T follicular helper cell (primary cell): ENCODE measurements at places on chromosomes 16 and 17.
A peak's percentile ranks its signal among the peaks of the same experiment; 100 is the strongest.

DNA sequence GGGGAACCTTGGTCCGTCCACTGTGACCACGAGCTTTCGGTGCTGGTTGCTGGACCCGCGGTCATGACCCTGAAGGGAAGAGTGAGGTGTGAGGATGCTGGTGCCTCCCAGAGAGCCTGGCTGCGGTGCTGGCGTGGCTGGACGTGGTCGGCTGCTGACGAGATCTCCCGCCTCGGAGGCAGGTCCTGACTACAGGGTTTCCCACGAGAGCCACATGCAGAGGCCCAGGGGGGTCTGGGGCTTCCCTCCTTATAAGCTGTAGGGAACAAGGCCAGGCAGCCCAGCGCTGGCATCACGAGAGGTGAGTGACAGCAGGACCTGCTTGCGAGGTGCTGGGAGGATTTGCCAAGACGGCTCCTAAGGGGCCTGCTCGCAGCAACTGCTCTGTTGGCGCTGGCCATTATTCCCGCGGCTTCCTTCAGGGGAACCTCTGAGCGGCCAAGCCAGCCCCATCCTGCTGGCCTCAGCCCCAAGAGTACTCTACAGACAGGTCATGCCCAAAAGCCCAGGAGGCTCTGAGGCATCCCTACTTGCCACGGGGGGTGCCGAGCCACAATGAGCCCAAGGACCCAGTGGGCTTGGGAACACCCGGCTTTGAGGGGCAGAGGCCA lies 134.8 kb downstream of the FOXL1 start:
- DNase-seq = no peak

GRCh38 chr17:34416116-34416515 lies 53.1 kb upstream of the CCL1 start:
- DNase-seq = no peak

DNA sequence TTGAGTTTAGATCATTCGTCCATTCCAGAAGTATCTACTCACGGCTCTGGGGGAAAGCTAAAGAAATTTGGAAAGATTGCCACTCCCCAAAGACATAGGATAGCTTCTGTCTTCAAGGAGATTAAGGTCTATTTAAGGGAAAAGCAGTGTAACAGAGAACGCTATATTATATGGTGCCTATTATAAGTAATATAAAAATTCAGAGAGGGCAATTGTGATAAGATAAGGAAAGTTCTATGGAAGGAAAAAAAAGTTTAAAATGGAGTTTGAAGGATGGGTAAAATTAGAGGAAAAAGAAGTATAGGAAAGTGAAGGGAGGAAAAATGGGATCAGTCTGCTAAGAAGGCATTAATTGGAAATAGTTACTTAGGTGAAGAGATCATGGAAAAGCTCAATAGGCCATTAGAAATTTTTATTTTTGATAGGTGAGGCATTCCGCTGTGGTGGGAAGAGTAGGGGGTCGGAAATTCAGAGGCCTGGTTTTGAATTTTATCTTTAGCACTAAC lies 690 bp upstream of the CDC27 start:
- no peak for DNase-seq

GRCh38 chr17:60481604-60482003 lies 44.4 kb downstream of the APPBP2 start:
- DNase-seq = no peak

- no peak for DNase-seq
Measured at GRCh38 chr16:31373235-31373634, 18.3 kb downstream of the ITGAX start.

GRCh38 chr17:7851438-7852261 lies 3.2 kb upstream of the TMEM88 start:
- DNase-seq = peak; percentile 94

GRCh38 chr17:52136166-52136565 lies 22.3 kb downstream of the CA10 start:
- DNase-seq = no peak

GRCh38 chr17:42748908-42749798 lies 4.3 kb upstream of the EZH1 start:
- no peak for DNase-seq

GRCh38 chr17:10756619-10757018 lies 26.8 kb upstream of the TMEM220 start:
- DNase-seq = no peak

DNA sequence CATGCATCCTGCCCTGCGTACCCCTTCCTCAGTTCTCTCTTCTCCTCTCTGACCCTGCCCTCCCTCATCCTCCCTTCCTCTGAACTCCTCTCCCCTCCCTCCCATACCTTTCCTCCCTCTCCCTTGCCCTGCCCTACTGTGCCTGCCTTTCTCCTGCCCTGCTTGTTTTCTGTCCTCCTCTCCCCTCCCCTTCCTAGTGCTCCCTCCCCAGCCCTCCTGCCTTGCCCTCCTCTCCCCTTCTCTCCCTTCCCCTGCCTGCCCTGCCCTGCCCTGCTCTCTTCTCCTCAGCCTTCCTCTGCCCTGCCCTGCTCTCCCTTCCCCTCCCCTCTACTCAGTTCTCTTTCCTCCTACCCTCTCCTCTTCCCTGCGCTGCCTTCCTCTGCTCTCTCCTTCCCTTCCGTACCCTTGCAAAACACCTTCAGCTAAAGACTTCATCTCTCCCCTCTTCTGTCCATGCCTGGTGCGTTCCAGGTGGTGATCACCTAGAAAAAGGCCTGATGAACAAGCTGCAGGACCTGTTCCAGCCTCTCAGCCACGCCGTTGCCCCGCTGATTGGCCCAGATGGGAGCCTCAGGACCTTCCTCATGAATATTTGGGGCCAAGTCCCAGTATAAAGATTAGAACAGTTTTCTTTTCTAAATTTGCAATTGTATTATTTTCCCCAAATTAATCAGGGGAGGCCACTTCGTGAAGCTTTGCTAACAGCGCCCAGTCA lies 290.5 kb downstream of the CPPED1 start:
- DNase-seq = no peak

GRCh38 chr17:16529906-16530305 lies 37.9 kb upstream of the LRRC75A start:
- DNase-seq = no peak

DNA sequence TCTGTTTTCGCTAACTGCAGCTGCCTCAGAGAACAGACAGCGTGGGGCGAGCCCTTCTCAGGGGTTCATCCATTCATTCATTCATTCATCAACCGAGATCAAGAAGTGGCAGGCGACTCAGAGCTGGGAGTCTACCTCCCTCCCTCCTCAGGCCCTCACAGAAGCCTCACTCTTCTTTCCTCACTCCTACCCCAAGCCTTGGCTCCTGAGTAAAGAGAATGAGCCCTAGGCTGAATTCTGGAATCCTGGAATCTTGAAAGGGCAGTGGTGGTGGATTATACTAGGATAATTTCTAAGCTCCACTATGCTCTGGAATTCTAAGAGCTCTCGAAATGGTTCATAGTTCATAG lies 2.3 kb upstream of the DLX3 start:
- DNase-seq = no peak

DNA sequence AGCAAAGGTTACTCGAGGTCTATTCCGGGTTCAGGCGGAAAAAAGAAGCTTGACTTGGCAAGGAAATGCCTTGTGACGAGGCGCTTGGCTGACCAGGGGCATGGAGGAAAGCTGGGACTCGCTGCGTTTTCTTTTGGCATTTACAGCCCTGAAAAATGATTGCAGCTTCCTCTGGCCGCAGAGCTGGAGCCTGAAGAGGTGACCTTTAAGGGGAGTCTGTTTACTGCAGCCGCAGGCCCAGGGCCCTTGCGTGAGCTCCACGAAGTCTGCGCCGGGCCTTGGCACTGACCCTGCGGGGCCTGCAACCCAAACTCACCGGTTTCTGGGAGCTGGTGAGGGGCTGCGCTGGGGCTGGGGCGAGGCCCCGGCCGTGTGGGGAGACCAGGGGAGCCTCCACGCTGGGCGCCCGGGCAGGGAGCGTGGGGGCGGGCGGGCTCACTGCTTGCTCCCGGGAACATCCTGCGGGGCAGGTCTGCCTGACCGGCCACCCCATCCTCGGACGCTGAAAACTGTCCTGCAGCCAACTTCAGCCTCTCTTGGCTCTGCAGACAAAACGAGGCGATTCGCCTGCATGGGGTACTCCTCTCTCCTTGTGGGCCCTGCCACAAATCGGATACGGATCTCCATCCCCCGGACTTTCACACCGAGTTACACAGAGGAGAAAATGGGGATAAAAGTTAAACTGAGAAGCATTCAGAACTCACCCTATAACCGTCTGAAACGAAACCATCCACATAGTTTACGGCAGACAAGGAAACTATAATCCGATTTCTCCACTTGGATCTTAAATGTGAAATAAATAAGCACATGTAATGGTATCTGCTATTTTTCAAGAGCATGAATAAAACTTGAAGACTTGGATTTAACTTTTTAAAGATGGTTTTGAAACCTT lies 206.3 kb upstream of the FOXF1 start:
- no peak for DNase-seq

DNA sequence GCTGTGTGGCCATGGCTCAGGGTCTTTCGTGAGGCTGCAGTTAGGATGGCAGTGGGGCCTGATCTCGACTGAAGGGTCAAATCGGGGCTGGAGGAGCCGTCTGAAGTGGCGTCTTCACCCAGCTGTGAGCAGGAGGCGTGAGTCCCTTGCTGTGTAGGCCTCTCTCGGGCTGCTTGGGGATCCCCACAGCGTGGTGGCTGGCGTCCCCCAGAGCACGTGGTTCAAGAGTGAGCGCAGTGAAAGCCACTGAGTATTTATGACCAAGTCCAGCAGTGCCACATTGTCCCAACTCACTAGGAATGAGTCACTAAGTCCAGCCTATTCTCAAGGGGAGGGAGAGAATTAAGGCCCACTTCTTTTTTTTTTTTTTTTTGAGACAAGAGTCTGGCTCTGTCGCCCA lies 11.7 kb upstream of the TCF25 start:
- DNase-seq = no peak

- DNase-seq = no peak
Measured at GRCh38 chr16:50501251-50501650, 46.9 kb upstream of the NKD1 start.

GRCh38 chr17:1009229-1010085 lies 12.5 kb downstream of the TIMM22 start:
- DNase-seq = no peak

- DNase-seq = peak; percentile 44
Measured at GRCh38 chr17:49996495-49997300, 1.7 kb upstream of the DLX3 start.

GRCh38 chr16:62135911-62136310 lies 99.7 kb upstream of the CDH8 start:
- no peak for DNase-seq
